ENCODE measurements at places on chromosomes 11 and 22. TPM values are rescaled to one million over a fixed set of nuclear protein-coding genes. Genes with fewer than 3 reads are reported as not detected.

TNRC6B gene
- total RNA-seq: 60.0 TPM

MAPK8IP2 gene
- not detected for total RNA-seq

OR10AG1 gene
- total RNA-seq: not detected

SUSD2 gene
- 0.25 TPM for total RNA-seq

TBX10 gene
- not detected for total RNA-seq

MN1 gene
- 27.2 TPM for total RNA-seq

TMEM45B gene
- total RNA-seq: not detected

PIH1D2 gene
- total RNA-seq: 3.5 TPM

MPEG1 gene
- total RNA-seq: not detected

KRTAP5-8 gene
- not detected for total RNA-seq

LRRC74B gene
- not detected for total RNA-seq

DNA sequence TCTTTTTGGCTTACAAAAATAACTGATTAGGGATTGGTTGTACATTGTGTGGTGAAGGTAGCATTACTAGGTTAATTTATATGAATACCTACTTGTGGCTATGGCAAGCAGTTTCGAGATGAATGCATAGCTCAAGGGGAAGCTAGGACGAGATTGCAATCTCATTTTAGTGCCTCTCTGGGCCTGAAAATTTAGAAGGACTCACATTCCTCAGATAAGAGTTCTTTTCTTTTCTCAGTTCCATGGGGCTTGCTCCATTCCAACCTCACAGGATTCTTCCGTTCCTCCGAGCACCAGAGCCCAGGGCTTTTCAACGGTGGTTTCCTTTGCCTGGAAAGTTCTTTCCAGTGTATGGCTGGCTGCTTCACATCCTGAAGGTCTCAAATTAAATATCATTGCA lies 82.1 kb downstream of the CECR2 start:
- no peaks in the 10 kb centered on the region for H3K36me3 ChIP-seq
- no peak overlapping the region for H3K4me3 ChIP-seq
- peaks cover 15% of the 10 kb centered on the region for H3K4me1 ChIP-seq
- H3K27ac ChIP-seq: peak overlapping the region; percentile 50

DNA sequence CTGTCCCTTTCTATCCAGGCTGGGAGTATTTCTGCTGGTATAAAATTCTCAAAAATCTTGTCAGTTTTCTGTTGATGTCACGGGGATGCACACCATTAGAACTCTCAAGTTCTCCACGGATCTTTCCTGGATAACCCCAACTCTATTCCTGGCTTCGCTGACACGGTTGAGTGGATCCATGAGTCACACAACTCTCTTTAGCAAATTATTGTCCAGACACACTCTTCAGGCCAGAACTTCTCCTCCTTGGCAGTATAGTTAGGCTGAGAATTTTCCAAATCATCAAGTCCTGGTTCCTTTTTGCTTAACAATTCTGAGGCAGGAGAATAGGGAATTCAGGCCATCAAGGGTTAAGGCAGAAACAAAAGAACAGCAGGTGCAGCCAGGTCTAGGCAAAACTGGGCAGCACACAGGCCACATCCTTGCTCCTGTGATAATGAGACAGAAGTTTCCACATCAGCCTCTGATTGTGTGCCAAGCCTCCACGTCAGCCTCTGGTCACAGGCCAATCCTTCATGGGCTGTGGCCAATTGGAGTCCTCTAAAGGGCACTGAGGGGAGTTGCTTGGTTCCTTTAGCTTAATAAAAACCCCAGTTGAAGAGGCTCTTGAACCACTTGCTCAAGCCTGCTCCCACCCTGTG lies 5.7 kb upstream of the ACAT1 start:
- H3K36me3 ChIP-seq: no peaks in the 10 kb centered on the region
- H3K4me3 ChIP-seq: no peak overlapping the region

DNA sequence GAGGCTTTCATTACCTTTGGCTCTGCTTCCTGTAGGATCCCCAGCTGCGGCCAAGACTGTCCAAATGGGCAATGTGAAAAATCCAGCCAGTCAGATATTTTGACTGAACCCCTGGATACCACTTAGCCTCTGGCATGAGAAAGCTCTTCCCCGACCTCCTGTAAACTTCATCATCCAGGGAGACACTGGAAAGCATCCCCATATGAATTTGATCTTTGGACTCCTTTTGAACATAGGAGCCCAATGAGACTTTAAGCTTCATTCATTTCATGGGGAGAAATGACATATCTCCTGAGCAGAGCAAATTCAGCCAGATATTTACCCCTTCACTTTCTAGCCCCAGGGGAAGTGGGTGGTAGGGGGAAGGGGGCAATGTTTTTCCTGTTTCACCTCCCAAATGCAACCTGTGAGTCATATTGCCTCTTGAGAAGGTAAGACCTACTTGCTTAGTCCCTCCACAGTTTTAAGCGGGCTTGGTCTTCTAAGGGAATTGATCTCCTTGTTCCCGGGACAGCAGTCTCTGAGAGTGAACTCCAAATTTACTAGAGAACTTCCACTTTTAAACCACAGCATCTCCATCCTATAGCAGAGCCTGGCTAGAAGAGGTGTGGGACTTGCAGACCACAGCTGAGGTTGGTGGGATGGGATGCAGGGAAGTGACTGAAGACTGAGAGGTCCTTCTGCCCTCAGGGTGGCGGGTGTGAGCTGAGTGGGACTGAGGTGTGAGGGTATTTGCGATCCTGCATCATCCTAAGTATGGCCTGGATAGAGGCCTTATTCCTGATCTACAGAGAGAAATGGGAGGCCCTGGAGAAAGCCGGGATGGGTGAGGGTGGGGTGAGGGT lies 20.3 kb upstream of the POU2AF1 start:
- DNase-seq: no peak
- H3K36me3 ChIP-seq: no peaks in the 10 kb centered on the region
- no peak overlapping the region for H3K27ac ChIP-seq

GRCh38 chr11:15727520-15727914 lies 612.8 kb downstream of the INSC start:
- peaks cover 4% of the 10 kb centered on the region for H3K4me1 ChIP-seq
- DNase-seq: no peak
- no peaks in the 10 kb centered on the region for H3K27me3 ChIP-seq
- no peaks in the 10 kb centered on the region for H3K36me3 ChIP-seq
- H3K27ac ChIP-seq: no peak overlapping the region

DNA sequence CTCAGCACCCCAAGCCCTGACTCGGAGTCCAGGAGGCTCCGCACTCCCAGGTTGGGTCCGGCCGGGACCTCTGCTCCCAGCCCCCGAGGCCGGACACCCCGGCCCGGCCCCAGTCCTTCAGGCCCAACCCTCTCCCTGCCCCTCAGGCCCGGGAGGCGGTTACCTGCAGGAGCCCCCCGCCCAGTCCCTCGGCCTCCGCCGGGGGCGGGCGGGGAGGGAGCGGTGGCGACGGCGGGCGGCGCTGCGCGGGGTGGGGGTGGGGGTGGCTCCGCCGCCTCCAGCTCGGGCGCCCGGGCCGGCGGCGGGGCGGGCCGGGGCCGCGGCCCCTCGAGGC lies 310 bp downstream of the TCF20 start:
- no peak for DNase-seq
- H3K4me1 ChIP-seq: peaks cover 38% of the 10 kb centered on the region
- H3K27ac ChIP-seq: peak overlapping the region; percentile 14
- no peaks in the 10 kb centered on the region for H3K27me3 ChIP-seq

DNA sequence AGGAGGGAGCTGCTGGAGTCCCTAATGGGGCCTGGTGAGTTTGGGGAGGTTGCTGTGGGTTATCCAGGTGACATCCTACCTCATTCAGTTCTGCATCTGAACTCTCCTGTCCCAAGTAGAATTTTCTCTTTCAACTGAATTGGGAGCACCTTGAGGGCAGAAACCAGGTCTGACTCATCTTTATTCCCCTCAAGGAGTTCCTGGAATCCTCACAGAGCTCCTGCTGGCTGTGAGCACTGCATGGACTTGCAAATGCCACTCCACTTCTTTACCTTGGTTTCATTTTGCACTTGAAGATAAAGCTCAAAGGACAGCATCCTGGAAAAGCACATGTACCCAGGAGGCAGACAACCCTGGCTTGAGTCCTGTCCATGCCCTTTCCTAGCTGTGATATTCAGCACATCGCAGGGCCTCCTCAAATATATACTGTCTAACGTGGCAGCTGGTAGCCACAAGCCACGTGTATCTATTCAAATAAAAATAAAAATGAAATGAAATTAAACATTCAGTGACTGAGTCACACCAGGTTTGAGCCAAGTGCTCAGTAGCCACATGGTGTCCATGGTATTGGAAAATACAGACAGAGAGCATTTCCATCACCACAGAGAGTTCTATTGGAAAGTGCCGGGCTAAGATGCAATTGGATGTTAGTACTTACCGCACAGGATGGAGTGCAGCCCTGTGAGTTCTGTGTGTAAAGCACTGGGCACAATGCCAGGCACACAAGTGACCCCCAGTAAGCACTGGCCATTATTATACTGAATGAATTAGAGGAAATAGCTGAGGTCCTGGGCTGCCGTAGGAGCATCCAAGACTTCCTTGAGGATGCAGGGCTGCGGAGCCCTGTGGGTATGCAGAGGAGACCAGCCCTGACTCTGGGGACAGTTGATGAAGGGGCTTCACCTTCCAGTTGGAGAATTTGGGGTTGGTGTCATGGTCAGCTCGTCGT lies 149.0 kb downstream of the PKNOX2 start:
- H3K4me3 ChIP-seq: no peak overlapping the region
- peaks cover 16% of the 10 kb centered on the region for H3K4me1 ChIP-seq
- no peaks in the 10 kb centered on the region for H3K27me3 ChIP-seq

DNA sequence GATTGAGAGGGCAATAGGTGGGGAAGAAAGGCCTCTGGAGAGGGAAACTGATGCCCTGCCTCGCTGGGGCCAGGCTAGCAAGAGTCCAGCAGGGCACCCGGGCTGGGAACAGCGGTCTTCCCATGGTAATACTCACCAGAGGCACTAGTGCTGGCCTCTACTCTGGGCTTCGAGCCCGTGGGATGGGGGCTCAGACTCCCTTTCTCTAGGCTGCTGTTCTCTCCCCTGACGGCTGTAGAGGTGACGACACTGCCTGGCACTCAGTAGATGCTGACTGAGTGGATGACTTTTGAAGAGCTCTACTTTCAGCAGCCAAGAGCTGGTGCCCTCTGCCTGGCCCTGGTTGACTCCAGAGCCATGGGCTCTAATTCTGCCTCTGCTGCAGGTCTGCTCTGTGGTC lies 818 bp upstream of the C1QTNF4 start:
- H3K27me3 ChIP-seq: peaks cover 39% of the 10 kb centered on the region
- no peak overlapping the region for H3K4me3 ChIP-seq
- H3K36me3 ChIP-seq: no peaks in the 10 kb centered on the region
- H3K27ac ChIP-seq: no peak overlapping the region
- DNase-seq: no peak

GRCh38 chr22:23381661-23382427 lies 198.2 kb downstream of the IGLL1 start:
- no peaks in the 10 kb centered on the region for H3K36me3 ChIP-seq
- H3K4me1 ChIP-seq: no peaks in the 10 kb centered on the region
- no peak overlapping the region for H3K4me3 ChIP-seq
- H3K27ac ChIP-seq: no peak overlapping the region
- DNase-seq: no peak

- H3K27me3 ChIP-seq: no peaks in the 10 kb centered on the region
- DNase-seq: no peak
- H3K4me3 ChIP-seq: no peak overlapping the region
- H3K36me3 ChIP-seq: no peaks in the 10 kb centered on the region
- H3K4me1 ChIP-seq: peaks cover 21% of the 10 kb centered on the region
Observed at GRCh38 chr11:73204711-73205121, 13.4 kb upstream of the P2RY2 start.

DNA sequence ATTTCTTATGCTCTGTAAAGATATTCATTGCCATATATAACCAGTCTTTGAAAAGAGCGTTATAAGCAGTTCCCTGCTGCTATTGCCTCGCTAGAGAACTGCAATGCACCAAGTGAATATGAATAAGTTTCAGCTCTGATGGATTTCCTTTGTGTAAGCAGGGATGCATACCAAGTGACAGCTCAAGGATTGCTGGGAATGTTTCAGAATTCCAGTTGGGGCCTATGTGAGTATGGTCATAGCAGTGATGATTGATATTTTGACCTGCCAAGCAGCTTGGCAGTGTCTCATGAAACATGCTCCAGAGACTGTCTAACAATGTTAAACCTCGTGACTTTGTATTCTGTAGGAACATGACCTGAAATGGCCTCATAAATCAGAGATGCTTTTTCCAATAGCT lies 312.6 kb downstream of the C11orf87 start:
- H3K27me3 ChIP-seq: no peaks in the 10 kb centered on the region
- no peak for DNase-seq
- H3K27ac ChIP-seq: no peak overlapping the region
- no peaks in the 10 kb centered on the region for H3K4me1 ChIP-seq
- no peak overlapping the region for H3K4me3 ChIP-seq

DNA sequence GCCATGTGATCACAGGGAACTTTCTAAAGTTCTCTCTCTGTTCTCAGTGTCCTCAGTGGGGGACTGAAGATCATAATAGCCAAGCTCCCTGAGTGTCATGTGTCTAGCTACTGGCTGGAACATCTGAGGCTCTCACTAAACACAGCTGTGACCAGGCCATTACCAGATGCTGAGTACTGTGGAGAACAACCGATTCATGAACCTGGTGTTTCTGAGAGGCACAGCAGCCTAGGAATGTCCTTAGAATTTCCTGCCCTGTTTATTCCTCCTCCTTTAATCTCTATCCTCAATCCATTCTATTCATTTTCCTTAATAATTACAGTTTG lies 93.0 kb downstream of the ME3 start:
- H3K27me3 ChIP-seq: no peaks in the 10 kb centered on the region
- H3K36me3 ChIP-seq: no peaks in the 10 kb centered on the region
- H3K4me1 ChIP-seq: peaks cover 43% of the 10 kb centered on the region
- no peak overlapping the region for H3K27ac ChIP-seq
- no peak for DNase-seq
- no peak overlapping the region for H3K4me3 ChIP-seq

DNA sequence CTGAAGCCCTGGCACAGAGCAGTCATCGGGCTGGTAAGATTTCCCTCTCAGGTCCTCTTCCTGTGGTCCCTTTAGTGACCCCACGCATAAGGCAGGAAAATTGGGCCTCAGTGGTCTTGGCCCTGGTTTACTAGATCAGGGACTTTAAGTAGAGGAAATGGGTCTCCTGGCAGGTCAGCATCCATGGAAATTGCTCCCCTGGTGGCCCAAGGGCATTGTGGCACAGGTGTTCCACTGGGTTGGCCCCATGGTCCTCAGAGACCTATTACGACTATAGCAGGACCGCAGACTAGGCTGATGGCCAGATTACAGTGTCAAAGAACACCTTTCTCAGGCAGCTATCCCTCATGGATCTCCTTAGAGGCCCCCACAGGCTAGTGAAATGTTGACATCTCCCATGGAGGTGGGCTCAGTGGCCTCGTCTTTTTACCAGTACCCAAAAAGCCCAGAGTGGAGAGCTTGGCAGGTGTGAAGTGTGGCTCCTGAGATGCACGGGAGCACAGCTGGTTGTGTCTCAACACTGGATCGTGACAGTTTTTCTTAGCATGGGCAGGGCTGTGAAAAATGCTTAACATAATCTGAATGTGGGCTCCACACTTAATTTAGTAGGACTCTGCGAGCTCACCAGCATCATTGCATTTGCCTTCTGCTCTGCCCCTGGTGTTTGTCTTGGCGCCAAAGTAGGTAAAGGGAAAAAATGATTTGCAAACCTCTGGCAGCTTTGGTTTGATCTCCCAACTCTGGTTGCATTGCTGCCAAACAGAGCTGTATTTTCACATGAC lies 74.2 kb downstream of the ZBTB16 start:
- no peaks in the 10 kb centered on the region for H3K36me3 ChIP-seq
- H3K27ac ChIP-seq: no peak overlapping the region
- peaks cover 55% of the 10 kb centered on the region for H3K4me1 ChIP-seq
- H3K4me3 ChIP-seq: no peak overlapping the region
